ENCODE measurements at places on chromosomes 5 and 9.
A peak's percentile ranks its signal among the peaks of the same experiment; 100 is the strongest.

- peak; percentile 21 for DNase-seq
Measured at GRCh38 chr9:83596899-83597504, 25.9 kb upstream of the IDNK start.

- DNase-seq = no peak
Measured at GRCh38 chr9:81080900-81081299, 608.4 kb downstream of the TLE1 start.

DNA sequence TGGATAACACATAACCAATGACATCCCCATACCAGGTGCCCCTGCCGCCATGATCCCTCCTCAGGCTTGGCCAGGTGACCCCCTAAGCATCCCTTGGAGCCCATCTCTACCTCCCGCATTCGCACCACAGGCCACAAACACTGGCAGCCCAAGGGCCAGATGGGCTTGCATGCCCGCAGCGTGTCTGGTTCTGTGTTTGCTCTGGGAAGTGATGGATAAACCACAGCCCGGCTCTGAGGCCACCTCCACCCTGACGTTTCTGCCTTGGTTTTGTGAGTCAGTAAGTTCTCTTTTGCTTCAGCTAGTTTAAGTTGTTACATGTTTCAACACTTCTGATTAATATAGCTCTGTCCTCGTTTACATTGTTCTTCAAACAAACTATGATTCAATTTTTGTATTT, 172.4 kb upstream of the PHYKPL start:
- DNase-seq = no peak

- no peak for DNase-seq
Measured at GRCh38 chr5:105963696-105964255, 1707.0 kb downstream of the EFNA5 start.

DNA sequence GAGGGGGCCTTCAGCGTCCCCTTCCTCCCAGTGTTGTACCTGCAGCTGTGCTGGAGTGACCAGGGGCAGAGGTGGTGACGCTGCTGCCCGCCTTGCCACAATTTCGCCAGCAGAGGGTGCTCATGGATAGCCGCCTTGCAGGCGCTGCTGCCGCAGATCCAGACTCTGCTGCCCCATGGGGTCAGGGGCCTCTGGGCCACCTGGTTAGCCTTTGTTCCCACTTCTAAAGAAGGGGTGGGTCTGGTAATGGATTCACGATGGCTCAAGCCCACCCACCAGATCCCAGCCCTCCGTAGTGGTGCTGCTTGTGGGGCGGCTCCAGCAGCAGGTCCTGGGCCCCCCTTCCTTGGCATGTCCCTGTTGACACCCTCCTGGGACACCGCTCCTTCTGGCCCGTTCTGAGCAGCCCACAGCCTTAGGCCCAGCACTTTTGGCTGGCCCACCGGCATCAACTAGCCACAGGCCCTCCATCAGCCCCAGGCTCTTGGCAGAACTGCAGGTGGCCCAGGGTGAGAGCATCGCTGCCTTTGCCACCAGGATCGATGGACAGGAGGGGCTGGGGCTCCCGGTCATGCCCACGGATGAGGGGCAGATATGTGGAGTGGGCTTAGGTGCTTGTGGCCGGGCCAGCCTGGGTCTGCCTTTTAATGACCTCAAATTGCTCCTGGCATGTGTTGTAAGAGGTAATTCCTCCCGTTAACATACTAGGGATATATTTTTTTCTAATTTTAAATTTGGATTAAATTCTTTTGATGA, 57.2 kb downstream of the COL5A1 start:
- peak; percentile 43 for DNase-seq

GRCh38 chr5:149471406-149472183, 79.6 kb downstream of the CSNK1A1 start:
- DNase-seq = no peak

GRCh38 chr5:147427521-147428401, 82.1 kb downstream of the DPYSL3 start:
- DNase-seq = no peak

- no peak for DNase-seq
Measured at GRCh38 chr5:105503950-105504349, 1941.4 kb upstream of the NUDT12 start.

GRCh38 chr5:172664681-172665541, 23.8 kb downstream of the NEURL1B start:
- DNase-seq = no peak

DNA sequence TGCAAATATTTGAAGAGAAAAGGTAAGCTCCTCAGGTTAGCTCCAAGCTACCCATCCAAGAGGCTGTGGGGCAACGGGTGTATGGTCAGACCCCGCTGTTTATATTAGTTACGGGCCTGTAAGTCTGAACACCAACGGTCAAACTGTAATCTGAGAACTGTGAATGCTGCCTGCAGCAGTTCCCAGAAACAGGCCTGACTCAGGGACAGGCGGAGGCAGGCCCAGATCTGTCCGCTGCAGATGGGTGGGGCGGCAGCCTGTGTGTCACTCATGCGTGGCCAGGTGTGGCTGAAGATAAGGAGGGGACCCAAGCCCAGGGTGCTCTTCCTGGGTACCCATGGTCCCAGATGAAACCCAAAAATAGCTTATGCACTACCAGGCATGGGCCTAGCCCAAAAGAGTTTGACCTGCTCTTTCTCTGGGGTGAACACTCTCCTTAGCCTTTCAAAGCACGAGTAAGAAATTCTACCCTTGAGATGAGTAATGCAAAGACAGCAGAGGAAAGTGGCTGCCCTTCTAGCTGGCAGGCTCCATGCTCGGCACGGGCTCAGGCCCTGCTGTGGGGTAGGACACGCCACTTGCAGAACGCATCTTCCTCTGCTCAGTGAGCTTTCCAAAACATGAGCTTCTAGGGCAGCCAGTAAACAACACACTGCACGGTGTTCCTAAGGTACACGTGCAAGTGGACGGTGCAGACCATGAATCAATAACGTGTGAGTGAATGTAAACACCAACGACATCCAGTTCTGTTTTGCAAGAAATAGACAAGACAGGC, 9.1 kb downstream of the UBAC1 start:
- no peak for DNase-seq

GRCh38 chr9:132457504-132458236, 47.7 kb downstream of the CFAP77 start:
- no peak for DNase-seq

- no peak for DNase-seq
Measured at GRCh38 chr9:16257604-16258003, 612.9 kb downstream of the BNC2 start.

DNA sequence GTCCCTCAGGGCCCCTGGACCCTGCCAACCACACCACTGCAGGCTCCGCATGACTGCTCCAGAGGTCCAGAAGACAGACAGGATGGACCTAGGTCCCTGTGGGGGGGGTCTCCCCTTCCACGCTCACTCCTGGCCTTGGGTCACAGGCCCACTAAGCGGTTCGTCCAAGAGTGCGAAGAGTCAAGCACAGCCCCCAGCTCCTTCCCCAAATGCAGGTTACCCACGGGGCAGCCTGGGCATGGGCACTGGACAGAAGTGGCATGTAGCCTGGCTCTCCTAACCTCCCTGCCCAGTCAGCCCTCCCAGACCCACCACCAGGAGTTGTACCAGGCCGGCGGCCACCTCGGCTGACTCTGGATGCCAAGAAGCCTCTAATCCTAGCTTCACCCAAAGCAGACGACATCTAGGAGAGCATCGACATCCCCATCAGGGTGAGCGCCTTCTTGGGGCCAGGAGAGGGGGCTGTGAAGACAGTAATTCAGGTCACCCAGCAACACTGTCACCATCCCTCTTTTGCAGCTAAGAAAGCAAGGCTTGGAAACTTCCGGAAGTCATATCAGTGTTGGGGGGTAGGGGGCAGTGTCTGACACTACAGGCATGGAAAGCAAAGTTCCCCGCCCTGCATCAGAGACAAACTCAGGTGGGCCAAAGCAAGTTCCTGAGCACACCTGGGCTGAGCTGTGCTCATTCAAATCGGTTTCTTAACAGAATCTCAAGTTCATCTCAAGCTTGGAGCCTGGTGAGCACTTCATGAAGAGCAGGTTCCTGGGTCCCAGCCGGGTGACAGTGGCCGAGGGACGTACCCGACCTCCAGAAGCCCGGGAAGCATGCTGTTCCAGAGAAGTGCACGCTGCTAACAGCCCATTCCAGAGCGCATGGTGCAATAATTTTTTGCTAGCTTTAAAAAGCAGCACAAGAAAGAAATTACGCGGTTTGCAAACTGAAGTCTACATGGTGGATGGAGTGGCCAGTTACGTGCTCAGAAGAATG, 68.7 kb downstream of the SEMA4D start:
- DNase-seq = peak; percentile 58

GRCh38 chr5:138792195-138792790, 39.1 kb downstream of the CTNNA1 start:
- no peak for DNase-seq

- no peak for DNase-seq
Measured at GRCh38 chr5:4387290-4387689, 752.8 kb upstream of the ADAMTS16 start.

DNA sequence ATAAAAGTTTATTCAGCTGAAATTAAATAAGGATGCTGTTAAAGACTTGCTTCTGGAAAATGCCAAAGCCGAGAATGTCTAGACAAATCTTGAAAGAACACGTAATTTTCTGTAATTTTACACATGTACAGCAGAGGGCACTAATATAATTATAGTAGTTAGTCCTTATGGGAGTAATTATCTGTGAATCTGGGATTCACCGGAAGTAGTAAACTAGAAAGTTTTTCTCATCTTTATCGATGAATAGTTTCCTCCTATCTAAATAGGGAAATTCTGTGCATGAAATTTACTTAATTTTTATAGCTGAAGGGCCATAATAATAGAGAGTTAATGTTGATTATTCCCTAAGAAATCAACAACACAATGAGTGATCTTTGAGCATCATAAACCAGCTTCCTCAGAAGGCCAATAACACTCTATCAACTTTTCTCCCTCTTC, 18.4 kb upstream of the CNTLN start:
- no peak for DNase-seq

DNA sequence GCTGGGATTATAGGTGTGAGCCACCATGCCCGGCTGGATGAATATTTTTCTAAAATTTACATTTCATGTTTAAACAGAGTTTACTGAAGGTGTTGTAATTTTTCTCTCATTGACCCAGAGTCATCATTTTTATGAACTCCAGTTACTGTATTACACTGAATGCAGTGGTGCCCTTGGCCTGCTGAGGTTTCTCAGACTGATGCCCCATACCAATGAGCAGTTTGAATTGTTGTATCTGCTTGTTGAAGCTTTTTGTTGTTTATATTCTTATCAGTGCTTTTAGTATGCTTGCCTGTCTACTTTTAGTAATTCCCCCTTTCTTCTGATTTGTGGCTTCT, 29.9 kb downstream of the NFX1 start:
- no peak for DNase-seq

- no peak for DNase-seq
Measured at GRCh38 chr5:125325488-125326149, 579.2 kb upstream of the ZNF608 start.

DNA sequence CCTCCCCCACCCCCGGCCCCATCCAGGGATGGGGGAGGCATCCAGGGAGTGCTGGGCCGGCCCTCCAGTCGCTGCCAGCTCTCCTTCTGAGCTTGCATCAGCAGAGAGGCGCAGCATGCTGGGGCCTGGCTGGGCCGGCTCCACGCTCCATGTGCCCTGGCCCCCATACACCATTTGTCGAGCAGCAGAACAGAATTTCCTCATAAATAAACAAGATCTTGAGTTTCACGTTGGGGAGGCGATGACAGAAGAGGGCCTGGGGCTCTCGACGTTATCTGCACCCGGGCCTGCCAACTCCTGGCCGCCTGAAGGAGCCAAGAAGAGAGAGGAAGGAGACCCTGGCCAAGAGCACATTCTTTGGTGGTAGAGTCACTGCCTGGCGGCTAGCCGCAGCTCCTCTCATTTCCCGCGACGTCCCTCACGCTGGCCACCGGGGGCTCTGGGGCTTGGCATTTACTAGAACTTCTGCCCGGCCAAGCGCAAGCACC, 177.0 kb downstream of the FGF18 start:
- DNase-seq = no peak

All from stimulated activated CD4-positive, alpha-beta T cell treated with anti-CD3 and anti-CD28 coated beads, Interleukin-4, amount 100 ng/mL, for 1 hour (primary cell).